Activated T-helper 2 cell treated with anti-CD3 and anti-CD28 coated beads, Interferon-gamma antibody, Interleukin-2, Interleukin-4, amounts not matched to agents 10 μg/mL and 5 μg/mL and 100 μg/mL, durations not matched to agents 14 hours and 24 hours and 36 hours (primary cell): ENCODE measurements at places on chromosomes 16 and 17.

DNA sequence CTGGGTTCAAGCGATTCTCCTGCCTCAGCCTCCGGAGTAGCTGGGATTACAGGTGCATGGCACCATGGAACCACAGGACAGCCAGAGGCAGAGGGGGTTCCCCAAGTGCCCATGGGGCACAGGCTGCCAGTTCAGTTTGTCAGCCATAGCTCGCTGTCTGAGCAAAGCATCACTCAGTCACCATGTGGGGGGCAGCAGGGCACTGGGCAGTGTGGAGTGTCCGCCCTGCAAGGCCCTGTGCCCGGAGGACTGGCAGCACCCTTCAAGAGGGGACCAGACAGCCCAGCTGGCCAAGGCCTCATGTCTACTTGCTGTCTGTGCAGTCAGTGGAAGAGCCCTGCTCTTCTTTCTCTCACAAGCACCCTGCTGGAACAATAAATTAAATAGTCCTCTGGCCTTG lies 6.4 kb downstream of the ALYREF start:
- no peak overlapping the region for H3K4me3 ChIP-seq
- H3K36me3 ChIP-seq: peaks cover 83% of the 10 kb centered on the region
- no peak overlapping the region for H3K27ac ChIP-seq

GRCh38 chr16:67847064-67847861 lies at the start of gene CENPT:
Gene CENPT (minus strand): TSS chr16:67847693. CDS start chr16:67833859, 13,834 bp downstream.
- peak within 1 kb of the TSS; percentile 93 for H3K4me3 ChIP-seq
- peaks cover 33% of the 10 kb centered on the region for H3K4me1 ChIP-seq
- H3K27ac ChIP-seq: peak within 1 kb of the TSS; percentile 84
- no peak for DNase-seq

GRCh38 chr17:48054238-48055185 lies 6.4 kb downstream of the NFE2L1 start:
- peak overlapping the region; percentile 81 for H3K27ac ChIP-seq
- peaks cover 82% of the 10 kb centered on the region for H3K36me3 ChIP-seq
- no peak overlapping the region for H3K4me3 ChIP-seq
- H3K4me1 ChIP-seq: peaks cover 52% of the 10 kb centered on the region

DNA sequence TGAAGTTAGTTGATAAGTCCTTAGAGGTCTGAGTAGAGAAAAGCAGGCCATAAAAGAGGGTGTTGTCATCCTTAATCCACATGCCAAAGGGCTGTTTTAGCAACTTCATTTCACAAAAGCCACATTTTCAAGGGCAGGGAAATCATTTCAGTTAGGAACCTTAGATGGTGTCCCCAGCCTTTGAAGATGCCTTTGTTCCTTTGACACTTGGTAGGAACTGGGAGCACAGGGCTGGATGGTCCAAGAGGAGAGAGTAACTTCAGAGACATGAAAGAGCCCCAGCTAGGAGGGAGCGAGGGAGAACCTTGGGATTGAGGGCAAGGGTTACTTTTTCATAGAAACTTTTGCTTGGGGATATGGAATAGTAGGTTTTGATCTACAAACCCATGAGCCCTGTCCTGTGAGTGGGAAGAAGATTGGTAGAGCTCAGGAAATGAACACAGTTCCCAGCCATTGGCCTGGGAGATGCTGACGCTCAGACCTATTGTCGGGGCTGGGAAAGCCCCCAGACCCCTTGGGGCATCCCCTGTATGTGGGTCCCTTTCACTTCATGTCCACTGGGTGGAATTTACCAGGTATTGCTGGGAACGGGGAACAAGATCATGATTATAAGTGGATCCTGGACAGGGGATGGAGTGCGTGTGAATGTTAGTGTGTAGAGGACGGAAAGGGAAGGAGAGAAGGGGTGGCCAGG lies 18.9 kb downstream of the MSI2 start:
- peaks cover 92% of the 10 kb centered on the region for H3K36me3 ChIP-seq
- H3K4me3 ChIP-seq: no peak overlapping the region
- peak overlapping the region; percentile 21 for H3K27ac ChIP-seq

GRCh38 chr17:47368262-47368661 lies 44.5 kb downstream of the EFCAB13 start:
- no peaks in the 10 kb centered on the region for H3K36me3 ChIP-seq
- no peak overlapping the region for H3K4me3 ChIP-seq
- H3K27me3 ChIP-seq: peaks cover 27% of the 10 kb centered on the region
- H3K27ac ChIP-seq: no peak overlapping the region
- no peaks in the 10 kb centered on the region for H3K4me1 ChIP-seq
- DNase-seq: no peak

DNA sequence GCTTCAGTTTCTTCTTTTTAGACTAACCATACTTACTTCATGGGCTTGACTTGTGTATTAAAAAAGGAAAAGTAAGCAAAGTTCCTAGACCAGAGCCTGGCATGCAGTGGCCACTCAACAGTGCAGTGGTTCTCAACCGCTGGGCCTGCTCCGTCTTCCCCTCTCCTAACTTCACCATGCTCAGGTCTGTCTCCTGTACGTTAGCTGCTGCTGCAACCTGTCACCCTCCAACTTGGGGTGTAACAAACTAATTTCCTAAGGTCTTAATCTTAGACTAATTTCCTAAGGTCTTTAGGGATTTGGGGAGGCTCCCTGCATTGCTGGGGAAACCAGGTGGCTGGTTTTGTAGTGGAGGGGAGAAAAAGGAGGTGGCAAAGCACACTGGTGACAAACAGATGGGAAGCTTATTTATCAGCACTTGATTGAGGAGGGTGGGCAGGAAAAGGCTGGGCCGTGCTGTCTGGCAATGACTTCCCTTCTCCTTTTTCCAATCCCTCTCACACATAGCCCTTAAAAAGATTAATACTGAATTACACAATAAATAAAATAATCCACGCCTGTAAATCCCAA lies 2.2 kb upstream of the ARL4D start:
- DNase-seq: no peak
- peak overlapping the region; percentile 9 for H3K27ac ChIP-seq
- H3K4me1 ChIP-seq: peaks cover 30% of the 10 kb centered on the region
- no peak overlapping the region for H3K4me3 ChIP-seq
- H3K27me3 ChIP-seq: no peaks in the 10 kb centered on the region

DNA sequence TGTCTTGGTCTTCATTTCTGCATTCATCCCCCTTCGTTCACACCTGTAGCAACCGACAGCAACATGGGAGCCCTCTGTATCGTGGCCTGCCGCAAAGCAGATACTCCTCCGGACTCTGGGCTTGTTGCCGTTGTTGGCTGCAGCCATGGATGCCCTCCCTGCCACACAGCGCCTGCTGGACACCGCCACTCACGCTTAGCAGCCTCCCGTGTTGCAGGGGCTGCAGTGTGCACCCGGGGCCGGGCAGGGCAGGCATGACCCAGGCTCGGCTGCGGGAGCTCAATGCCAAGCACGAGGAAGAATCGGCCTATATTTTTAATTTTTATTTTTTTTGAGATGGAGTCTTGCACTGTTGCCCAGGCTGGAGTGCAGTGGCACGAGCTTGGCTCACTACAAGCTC lies 34.9 kb upstream of the ZNF629 start:
- no peak for DNase-seq
- no peaks in the 10 kb centered on the region for H3K4me1 ChIP-seq
- H3K27me3 ChIP-seq: no peaks in the 10 kb centered on the region
- H3K36me3 ChIP-seq: no peaks in the 10 kb centered on the region
- H3K27ac ChIP-seq: no peak overlapping the region

DNA sequence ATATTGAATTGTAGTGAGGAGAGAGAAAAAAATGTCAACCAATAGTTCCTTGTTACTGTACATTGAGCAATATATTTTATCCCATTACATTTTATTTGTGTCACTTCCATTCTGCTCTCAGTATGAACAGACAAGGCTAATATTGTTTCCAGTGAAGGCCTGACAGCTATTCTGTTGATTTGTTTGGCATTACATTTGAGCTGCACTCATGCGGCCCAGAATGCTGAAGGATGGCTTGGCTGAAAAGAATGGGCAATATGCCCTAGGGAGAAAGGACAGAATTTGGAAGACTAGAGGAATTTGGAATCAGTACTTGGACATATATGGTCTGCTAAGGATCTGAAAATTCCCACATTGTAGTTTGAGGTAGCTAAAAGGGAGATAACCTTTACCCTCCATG lies 1294.4 kb downstream of the CDH8 start:
- H3K27me3 ChIP-seq: no peaks in the 10 kb centered on the region
- DNase-seq: no peak
- no peak overlapping the region for H3K4me3 ChIP-seq
- H3K36me3 ChIP-seq: no peaks in the 10 kb centered on the region
- H3K27ac ChIP-seq: no peak overlapping the region
- no peaks in the 10 kb centered on the region for H3K4me1 ChIP-seq

DNA sequence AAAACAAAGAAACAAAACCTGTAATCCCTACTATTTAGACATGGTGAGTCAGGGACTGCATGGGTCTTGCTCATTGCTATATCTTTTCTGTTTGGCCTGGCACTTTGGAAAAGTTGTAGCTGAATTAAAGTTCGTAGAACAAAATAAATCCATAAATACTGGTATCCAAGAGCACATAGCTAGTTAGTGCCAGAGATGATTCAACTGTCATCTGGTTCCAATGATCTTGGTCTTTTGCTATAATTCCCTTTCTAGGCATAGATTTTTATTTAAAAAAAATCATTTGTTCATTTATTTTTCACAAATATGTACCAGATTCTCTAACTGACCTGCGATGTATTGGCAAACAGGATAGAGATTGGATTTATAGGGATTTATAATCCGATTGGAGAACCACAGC lies 1436.1 kb upstream of the GOT2 start:
- no peaks in the 10 kb centered on the region for H3K36me3 ChIP-seq
- DNase-seq: no peak
- no peaks in the 10 kb centered on the region for H3K27me3 ChIP-seq

- no peak overlapping the region for H3K4me3 ChIP-seq
- peaks cover 2% of the 10 kb centered on the region for H3K27me3 ChIP-seq
- H3K4me1 ChIP-seq: no peaks in the 10 kb centered on the region
- no peak for DNase-seq
- no peak overlapping the region for H3K27ac ChIP-seq
- no peaks in the 10 kb centered on the region for H3K36me3 ChIP-seq
These were observed 14.2 kb downstream of the GAS7 start for GRCh38 chr17:10183931-10184930.

GRCh38 chr17:27756467-27757371 lies 43.6 kb downstream of the NOS2 start:
- no peak overlapping the region for H3K4me3 ChIP-seq
- peak; percentile 34 for DNase-seq
- H3K4me1 ChIP-seq: no peaks in the 10 kb centered on the region
- no peaks in the 10 kb centered on the region for H3K36me3 ChIP-seq
